ENCODE measurements at places on chromosomes 16 and 17.

DNA sequence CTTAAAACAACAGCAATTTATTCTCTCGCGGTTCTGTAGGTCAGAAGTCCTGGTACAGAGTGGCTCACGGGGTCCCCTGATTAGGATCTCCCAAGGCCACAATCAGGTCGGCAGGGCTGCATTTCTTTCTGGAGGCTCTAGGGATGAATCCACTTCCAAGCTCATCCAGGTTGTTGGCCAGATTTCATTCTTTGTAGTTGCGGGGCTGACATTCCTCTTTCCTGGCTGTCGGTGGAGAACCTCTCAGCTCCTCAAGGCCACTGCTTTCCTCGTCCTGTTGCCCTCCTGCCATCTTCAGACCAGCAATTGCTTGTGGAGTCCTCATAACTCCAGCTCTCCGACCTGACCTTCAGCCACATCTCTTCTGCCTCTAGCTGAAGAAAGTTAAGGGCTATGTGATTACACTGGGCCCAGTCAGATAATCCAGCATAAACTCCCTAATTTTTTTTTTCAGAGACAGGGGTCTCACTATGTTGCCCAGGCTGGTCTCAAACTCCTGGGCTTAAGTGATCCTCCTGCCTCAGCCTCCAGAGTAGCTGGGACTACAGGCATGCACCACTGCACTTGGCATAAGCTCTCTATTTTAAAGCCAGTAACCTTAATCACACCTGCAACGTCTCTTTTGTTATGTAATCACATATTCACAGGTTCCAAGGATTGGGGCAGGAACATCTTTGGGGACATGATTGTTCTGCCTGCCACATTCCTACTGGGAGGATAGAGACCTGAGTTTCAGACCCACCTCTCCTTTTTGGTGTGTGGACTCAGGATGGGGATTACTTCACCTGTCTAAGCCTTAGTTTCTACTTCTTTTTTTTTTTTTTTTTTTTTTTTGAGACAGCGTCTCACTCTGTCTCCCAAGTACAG lies 4.1 kb upstream of the GAST start:
- DNase-seq: no peak

- no peak for DNase-seq
Measured at GRCh38 chr17:81380131-81380530, 15.1 kb upstream of the BAHCC1 start.

DNA sequence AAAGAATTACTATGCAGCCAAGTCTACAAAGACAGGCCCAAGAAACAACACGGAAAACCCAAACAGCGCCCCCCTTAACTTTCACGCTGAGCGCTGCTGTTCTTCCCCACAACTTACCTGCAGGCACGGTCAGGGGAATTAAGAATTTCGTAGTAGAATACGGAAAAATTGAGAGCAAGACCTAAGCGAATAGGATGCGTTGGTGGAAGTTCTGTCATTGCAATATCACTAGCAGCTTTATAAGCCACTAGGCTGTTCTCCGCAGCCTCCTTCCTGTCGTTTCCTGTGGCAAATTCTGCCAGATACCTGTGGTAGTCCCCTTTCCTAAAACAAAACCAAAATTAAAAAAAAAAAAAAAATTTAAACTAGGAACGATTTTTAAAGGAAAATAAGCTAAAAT lies 39.0 kb downstream of the YWHAE start:
- peak; percentile 28 for DNase-seq

DNA sequence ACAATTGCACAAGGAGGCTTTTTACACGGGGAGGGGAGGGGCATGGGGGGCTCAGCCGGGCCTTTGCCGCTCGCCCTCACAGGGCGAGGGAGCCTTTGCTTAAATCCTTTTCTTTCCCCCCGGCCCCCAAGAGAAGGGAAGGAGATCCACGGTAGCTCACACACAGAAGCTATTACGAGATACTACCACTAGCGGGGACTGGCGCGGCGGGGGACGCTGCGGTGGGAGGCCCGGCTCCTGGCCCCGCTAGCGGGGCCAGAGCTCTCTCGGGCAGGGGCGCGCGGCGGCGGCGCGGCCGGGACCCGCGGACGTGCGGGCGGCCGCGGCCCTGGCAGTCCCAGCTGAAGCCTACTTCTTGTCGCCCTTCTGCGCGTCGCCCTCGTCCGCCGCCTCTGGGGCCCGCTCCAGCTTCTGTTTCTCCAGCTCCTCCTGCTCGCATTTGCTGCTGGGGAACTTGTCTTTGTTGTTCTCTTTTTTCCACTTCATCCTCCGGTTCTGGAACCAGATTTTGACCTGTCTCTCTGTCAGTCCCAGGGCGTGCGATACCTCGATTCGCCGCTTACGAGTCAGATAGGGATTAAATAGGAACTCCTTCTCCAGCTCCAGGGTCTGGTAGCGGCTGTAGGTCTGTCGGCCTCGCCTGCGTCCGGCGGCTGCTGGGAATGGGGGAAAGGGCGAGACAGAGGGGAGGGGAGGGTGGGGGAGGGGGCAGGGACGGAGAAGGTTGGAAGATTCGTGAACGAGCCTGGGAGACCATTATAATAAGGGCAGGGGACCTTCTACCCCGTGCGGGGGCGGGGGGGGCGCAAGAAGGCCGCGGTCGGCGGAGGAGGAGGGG lies 2.0 kb downstream of the HOXB8 start:
- DNase-seq: peak; percentile 55
